ENCODE measurements at places on chromosomes 7 and 10. TPM values are rescaled to one million over a fixed set of nuclear protein-coding genes. Genes with fewer than 3 reads are reported as not detected.
A peak's percentile ranks its signal among the peaks of the same experiment; 100 is the strongest.

DNA sequence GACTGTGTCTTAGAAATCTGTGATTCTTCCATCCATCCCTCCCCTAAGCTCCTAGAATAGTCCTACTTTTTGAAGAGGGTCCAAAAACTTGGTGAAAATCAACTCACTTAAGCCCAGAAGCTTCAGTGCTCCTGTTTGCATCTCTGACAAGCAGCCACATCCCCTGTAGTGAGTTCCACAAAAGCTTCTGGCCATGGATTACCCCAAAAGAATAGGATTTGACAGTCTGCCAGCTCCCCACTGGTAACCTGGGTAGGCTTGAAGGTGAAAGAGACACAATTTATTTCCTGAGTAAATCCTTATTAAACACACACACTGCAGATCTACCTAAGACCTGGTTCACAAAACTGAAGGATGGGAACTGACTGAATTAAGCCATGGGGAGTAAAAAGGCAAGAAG is 46.5 kb downstream of the LGI1 start:
- DNase-seq: no peak

DNA sequence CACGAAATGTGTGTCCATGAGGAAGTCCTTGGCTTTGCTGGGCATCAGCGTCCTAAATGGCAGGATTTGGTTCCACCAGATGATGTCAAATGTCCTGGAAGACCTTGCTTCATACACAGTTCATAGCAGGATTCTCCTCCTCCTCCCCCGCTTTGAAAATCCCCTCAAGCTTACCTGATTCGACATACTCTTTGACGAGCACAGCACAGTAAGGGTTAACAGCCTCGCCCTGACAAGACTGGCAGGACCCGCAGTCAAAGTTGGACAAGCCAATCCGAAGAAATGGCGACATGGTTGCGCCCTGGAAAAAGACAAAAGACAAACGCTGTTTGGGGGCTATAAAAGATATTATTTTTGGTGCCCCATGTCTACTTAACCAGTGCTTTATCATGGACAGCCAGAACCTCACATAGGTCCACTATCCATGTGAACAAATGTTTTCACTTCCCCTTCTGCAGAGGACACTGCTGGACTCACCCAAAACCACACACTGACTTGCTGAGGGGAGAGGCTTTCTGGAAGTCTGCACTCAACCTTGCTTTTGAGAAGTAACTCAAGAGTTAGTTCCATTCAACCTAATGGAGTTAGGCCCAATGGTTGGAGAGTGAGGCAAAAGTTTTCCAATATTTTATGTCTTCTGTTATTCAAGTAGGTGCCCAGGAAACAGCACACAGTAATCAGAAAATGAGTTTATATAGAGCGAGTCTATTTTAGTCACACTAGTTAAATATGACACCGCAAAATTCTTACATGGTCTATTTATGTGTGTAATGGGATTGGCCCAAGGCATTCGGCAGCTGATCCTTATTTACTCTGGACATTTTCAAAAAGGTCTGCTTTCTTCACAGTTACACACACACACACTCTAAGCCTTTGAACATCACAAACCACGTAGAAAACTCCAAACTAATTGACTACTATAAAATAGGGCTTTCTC is 65.0 kb downstream of the PRKCQ start:
- DNase-seq: no peak

DNA sequence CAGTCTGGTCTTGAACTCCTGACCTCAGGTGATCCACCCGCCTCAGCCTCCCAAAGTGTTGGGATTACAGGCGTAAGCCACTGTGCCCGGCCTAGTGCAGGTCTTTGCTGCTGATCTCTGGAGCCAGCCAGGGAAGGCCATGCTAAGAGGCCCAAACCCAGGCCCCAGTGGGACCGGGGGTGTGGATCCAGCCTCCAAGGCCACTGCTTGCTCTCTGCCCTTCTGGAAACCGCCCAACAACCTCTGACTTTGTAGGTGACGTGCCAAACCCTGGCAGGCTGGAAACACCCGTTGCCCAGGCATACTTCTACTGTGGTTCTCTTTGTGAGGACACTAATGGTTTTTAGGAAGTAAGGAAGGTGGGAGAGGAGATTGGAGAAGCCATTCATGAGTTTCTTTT is 83.5 kb upstream of the GNA12 start:
- no peak for DNase-seq

- DNase-seq: no peak
Measured at GRCh38 chr7:17364671-17365070, 66.2 kb downstream of the AHR start.

DNA sequence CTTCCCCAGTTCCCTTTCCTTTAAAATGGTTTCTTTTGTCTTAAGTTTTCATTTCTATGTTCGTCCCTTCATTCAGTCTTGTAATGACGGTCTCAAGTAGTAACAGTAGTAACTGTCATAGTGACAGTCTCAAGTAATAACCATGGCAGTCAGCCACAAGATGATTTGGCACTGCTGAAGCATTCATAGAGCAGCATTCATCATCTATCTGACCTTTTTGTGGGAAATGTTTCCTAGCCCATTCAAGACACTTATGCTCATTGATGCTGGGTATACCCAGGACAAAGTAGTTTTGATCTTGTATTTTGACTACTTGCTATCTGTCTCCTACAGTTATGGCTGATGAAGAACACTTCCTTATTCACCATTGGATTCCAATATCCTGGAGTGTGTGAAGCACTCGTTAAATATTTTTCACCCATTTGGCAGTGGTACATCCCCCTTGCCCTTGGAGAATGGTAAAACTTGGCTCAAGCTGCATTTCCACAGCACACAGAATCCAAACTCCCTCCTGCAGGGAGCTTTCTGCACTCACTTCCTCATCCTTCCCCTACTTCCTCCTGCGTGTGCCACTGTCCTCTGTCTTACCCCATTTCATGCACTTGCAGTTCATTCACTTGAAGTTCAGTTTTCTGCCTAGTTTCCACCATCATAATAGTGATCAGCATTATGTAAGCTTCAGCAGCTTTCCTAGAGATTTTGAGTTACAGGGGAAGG is 19.0 kb downstream of the GIMAP4 start:
- DNase-seq: peak; percentile 49

The NOS3 gene
- total RNA-seq: 7.1 TPM

GRCh38 chr10:17161775-17162174 is 32.2 kb upstream of the CUBN start:
- DNase-seq: no peak

DNA sequence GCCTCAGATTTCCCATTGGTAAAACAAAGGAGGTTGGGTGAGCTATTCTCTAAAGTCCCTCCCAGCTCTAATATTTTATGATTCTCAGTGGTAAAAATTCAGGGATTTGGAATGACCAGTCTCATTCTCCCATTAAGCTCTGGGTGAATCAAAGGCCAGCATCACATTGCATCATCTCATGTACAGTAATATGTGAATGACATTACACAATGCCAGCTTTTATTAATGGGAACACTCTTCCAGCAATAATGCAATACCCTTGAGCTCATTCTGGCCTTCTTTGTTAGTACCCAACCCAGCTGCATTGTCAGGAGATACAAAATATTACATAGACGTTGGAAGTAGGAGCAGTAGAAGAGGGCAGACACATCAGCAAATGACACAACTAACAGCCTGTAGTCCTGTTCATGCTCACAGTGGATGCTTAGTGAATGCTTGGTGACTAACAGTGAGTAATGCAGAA is 100.0 kb upstream of the EGR2 start:
- DNase-seq: no peak

DNA sequence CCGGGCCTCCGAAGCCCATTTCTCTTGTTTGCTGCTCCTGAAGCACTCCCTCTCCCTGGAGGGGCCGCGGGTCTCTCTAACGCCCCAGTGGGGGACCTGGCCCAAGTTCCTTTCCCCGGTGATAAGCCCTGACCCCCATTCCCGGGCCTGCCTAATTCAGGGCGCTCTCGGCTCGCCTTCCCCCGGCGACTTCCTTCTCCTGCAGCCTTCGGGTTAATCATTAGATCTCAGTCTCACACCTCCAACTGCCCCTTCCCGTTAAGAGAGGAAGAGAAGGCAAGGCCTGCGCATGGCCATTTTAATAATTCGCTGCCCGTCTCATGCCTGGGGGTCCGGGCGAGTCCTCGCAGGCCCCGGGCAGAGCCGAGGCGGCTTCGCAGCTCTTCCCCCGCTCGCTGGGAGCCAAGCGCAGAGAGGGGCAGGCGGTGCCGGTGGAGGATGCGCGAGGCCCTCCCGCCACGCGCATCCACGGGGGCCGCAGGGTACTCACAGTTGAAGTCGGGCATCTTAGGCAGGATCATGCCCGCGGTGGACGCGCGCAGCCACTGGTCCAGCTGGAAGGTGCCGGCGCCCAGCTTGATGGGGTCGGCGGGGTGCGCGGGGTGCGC is 1.2 kb downstream of the MNX1 start:
- DNase-seq: no peak

The MACROH2A2 gene
- 2.7 TPM for total RNA-seq

DNA sequence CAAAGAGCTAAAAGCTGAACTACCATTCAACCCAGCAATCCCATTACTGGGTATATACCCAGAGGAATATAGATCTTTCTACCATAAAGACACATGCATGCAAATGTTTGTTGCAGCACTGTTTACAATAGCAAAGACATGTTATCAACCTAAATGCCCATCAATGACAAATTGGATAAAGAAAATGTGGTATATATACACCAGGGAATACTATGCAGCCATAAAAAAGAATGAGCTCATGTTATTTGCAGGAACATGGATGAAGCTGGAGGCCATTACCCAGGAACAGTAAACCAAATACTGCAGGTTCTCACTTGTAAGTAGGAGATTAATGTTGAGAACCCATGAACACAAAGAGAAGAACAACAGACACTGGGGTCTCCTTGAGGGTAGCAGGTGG is 1295.1 kb downstream of the TYW1 start:
- no peak for DNase-seq

DNA sequence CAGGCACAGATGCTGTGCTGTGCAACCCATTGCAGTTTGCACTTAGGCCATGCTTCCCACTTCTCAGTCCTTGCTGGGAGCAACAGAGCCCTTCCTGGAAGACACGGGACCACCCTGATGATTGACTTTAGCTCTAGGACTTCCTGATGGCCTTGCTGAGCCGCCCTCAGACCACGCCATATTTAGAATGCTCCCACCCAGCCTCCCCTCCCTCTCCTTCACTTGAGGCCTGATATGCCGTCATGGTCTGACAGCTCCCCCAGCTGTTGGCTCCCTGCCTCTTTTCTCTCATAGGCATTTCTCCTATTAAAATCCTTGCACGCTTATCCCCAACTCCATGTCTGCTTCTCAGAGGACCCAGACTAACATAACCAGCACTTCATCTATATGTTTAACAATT is 29.4 kb upstream of the GATAD1 start:
- DNase-seq: no peak

The FGFR2 gene
- not detected for total RNA-seq

- no peak for DNase-seq
Measured at GRCh38 chr7:108335269-108335918, 120.8 kb downstream of the NRCAM start.

- no peak for DNase-seq
Measured at GRCh38 chr7:8818406-8818805, 385.0 kb downstream of the NXPH1 start.

- DNase-seq: no peak
Measured at GRCh38 chr10:16602104-16602775, 80.6 kb upstream of the C1QL3 start.

The TUBAL3 gene
- not detected for total RNA-seq

The TMEM213 gene
- not detected for total RNA-seq

The SEC31B gene
- total RNA-seq: 59.3 TPM

DNA sequence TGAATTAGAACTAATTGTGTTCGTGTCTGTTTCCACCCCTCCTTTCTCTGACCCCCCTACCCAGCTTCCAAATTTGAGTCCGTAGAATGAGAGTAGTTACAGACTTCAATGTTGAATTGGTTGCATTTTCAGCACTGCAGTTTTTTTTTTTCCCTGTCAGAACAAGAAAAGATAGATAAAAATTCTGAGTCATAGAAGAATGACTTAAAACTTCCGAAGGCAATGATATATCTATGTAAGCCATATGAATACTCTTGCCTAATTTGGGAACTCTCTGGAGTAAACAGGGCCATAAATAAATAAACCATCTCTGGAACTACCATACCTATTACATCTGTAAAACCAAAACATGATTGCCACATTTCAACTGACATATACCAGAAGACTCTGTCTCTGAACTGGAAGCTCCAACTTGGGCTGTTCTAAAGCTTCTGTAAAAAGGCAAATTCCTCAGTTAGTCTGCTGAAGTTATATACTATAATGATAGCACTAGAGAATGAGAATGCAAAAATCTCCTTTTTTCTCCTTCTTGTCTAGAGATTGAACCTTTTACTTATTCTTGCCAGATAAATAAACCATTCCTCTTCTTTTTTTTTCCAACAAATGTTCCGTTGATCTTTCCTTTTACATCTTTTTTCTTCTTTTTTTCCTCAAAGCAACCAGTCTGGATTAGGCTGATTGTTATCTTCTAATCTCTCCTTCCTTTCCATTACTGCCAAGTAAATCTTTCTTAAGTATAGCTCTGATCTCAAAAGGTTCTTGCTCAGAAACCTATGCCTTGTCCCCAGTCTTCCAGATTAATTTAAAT is 23.5 kb downstream of the VCL start:
- DNase-seq: no peak

GRCh38 chr10:54009672-54010071 is 791.4 kb downstream of the PCDH15 start:
- no peak for DNase-seq

GRCh38 chr10:100182281-100182680 is 3.5 kb downstream of the ERLIN1 start:
- DNase-seq: no peak

The MNX1 gene
- 0.10 TPM for total RNA-seq

The CFAP69 gene
- total RNA-seq: 0.25 TPM

- DNase-seq: no peak
Measured at GRCh38 chr7:69681181-69681580, 82.9 kb downstream of the AUTS2 start.

The SFMBT2 gene
- total RNA-seq: 20.0 TPM

The ADARB2 gene
- 1.4 TPM for total RNA-seq

- DNase-seq: no peak
Measured at GRCh38 chr10:88725798-88726197, 19.7 kb downstream of the LIPK start.

DNA sequence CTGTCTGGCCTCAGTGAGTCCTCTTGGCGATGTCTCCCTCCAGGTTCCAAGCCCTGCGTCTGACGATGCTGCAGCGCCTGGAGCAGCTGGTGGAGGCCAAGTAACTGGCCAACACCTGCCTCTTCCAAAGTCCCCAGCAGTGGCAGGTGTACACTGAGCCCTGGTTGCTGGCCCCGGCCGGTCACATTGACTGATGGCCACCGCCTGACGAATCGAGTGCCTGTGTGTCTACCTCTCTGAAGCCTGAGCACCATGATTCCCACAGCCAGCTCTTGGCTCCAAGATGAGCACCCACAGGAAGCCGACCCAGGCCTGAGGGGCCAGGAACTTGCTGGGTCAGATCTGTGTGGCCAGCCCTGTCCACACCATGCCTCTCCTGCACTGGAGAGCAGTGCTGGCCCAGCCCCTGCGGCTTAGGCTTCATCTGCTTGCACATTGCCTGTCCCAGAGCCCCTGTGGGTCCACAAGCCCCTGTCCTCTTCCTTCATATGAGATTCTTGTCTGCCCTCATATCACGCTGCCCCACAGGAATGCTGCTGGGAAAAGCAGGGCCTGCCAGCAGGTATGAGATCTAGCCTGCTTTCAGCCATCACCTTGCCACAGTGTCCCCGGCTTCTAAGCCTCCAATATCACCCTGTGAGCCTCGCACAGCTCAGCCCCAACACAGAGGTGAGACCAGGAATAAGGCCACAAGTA is 7.3 kb upstream of the ZNF22 start:
- no peak for DNase-seq

- DNase-seq: no peak
Measured at GRCh38 chr10:98244141-98244540, 23.9 kb downstream of the LOXL4 start.

The GRID1 gene
- total RNA-seq: not detected
